Effector memory CD8-positive, alpha-beta T cell (primary cell): ENCODE measurements at places on chromosomes 2 and 18.

GRCh38 chr18:76913583-76913982, 91.2 kb downstream of the ZNF236 start:
- no peaks in the 10 kb centered on the region for H3K4me1 ChIP-seq
- peaks cover 60% of the 10 kb centered on the region for H3K36me3 ChIP-seq
- H3K27ac ChIP-seq = no peak overlapping the region
- DNase-seq = no peak
- no peaks in the 10 kb centered on the region for H3K27me3 ChIP-seq

DNA sequence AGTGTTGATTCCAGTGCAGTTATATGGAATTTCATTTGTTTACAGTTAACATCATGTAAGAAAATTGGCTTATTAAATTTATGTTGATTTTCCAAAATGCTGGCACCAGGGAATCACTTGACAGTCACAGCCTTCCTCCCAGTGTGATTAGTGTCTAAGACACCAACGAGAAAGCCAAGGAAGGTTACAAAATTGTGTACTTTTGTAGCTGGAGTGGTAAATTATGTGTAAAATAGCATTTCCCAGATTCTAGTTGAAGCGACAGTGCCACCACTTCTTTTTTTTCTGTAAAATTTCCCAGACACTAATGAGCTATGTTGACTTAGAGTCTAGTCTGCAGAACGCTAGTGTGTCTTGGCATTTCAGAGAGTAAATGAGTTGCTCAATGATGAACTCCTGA, 101.3 kb downstream of the NCK2 start:
- H3K4me1 ChIP-seq = peaks cover 47% of the 10 kb centered on the region
- no peak overlapping the region for H3K27ac ChIP-seq
- no peaks in the 10 kb centered on the region for H3K27me3 ChIP-seq
- H3K36me3 ChIP-seq = peaks cover 5% of the 10 kb centered on the region

- H3K36me3 ChIP-seq = no peaks in the 10 kb centered on the region
- DNase-seq = no peak
- peaks cover 18% of the 10 kb centered on the region for H3K4me1 ChIP-seq
- no peak overlapping the region for H3K4me3 ChIP-seq
These were observed 41.6 kb downstream of the LBH start for GRCh38 chr2:30272761-30273573.

DNA sequence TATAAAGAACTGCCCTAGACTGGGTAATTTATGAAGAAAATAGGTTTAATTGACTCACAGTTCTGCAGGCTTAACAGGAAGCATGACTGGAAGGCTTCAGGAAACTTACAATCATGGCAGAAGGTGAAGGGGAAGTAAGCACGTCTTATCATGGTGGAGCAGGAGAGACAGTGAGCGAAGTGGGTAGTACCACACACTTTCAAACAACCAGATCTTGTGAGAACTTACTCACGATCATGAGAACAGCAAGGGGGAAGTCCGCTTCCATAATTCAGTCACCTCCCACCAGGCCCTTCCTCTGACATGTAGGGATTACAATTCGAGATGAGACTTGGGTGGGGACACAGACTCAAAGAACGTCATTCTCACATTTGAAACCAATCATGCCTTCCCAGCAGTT, 260.1 kb upstream of the FAM98A start:
- peaks cover 5% of the 10 kb centered on the region for H3K27me3 ChIP-seq
- H3K36me3 ChIP-seq = no peaks in the 10 kb centered on the region

GRCh38 chr2:66960161-66960560, 437.0 kb upstream of the ETAA1 start:
- H3K36me3 ChIP-seq = no peaks in the 10 kb centered on the region
- DNase-seq = no peak
- no peak overlapping the region for H3K4me3 ChIP-seq
- H3K27me3 ChIP-seq = no peaks in the 10 kb centered on the region

DNA sequence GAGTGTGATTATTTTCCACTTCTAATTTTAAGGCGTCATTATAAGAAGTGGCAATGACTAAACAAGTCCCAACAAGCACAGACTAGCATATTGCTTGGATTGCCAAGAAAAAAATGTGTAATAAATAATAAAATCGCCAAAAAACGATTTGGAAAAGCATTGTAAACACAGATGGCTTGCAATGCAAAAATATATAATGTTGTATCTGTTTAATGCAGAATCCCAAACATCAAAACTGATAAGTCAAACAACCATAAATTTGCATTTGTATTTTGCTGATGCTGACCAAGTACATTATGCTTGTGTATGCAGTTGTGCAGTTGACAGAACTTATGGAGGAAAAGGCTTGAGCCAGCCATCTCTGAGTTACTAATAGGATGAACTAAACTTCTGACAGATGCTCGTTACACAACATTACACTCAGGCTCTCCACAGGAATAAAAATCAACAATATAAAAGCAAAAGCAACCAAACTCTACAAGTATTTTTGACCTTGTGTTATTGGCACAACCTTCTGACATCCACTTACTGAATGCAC, 68.1 kb downstream of the DNER start:
- peaks cover 32% of the 10 kb centered on the region for H3K27me3 ChIP-seq
- no peak for DNase-seq
- no peaks in the 10 kb centered on the region for H3K36me3 ChIP-seq
- no peaks in the 10 kb centered on the region for H3K4me1 ChIP-seq
- no peak overlapping the region for H3K27ac ChIP-seq

GRCh38 chr2:44009136-44009735, 13.4 kb upstream of the LRPPRC start:
- H3K4me1 ChIP-seq = peaks cover 11% of the 10 kb centered on the region
- DNase-seq = no peak
- no peak overlapping the region for H3K4me3 ChIP-seq
- no peak overlapping the region for H3K27ac ChIP-seq

GRCh38 chr2:95031726-95032116, 6.2 kb downstream of the MAL start:
- peaks cover 10% of the 10 kb centered on the region for H3K27me3 ChIP-seq
- DNase-seq = no peak
- H3K4me1 ChIP-seq = no peaks in the 10 kb centered on the region
- H3K4me3 ChIP-seq = no peak overlapping the region

- no peak overlapping the region for H3K27ac ChIP-seq
- no peaks in the 10 kb centered on the region for H3K27me3 ChIP-seq
- DNase-seq = no peak
- no peaks in the 10 kb centered on the region for H3K36me3 ChIP-seq
- peaks cover 7% of the 10 kb centered on the region for H3K4me1 ChIP-seq
These were observed 310.3 kb upstream of the CYP26B1 start for GRCh38 chr2:72457801-72458516.

- no peak for DNase-seq
- H3K4me3 ChIP-seq = no peak within 1 kb of the TSS
- no peaks in the 10 kb centered on the region for H3K4me1 ChIP-seq
- H3K36me3 ChIP-seq = no peaks in the 10 kb centered on the region
These were observed at the start of gene PCARE for GRCh38 chr2:29074411-29074810. TSS of gene PCARE (minus strand) at chr2:29074523. CDS start at chr2:29074261, 262 bp downstream.

DNA sequence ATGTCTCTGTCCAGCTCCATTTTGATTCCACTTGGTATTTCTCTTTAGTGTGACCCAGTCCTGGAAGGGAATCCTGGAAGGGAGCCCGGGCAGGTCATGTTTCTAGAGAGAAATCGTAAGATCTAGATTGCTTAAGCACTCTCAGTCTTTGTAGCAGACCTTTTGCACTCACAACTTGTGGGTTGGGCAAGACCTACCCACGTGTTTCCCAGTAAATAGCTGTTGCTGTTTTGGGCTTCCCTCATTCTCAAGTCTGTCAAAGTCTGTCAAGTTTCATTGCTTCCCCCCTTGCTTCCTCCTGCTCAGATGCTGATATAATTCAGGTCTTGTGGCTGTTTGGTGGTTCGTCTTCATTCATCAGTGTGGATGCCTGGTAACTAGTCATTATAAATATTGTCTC, 17.4 kb upstream of the NEMP2 start:
- H3K4me1 ChIP-seq = peaks cover 8% of the 10 kb centered on the region
- peak overlapping the region; percentile 88 for H3K27ac ChIP-seq
- H3K27me3 ChIP-seq = no peaks in the 10 kb centered on the region
- peaks cover 7% of the 10 kb centered on the region for H3K36me3 ChIP-seq
- peak; percentile 19 for DNase-seq
- H3K4me3 ChIP-seq = no peak overlapping the region
